ENCODE measurements at places on chromosomes 12 and 14. TPM values are rescaled to one million over a fixed set of nuclear protein-coding genes. Genes with fewer than 3 reads are reported as not detected.

GRCh38 chr12:6818222-6818621 lies 3.4 kb upstream of the GPR162 start:
- DNase-seq = no peak

Gene SIX1
- 13.4 TPM for polyA plus RNA-seq

Gene SLC39A5
- polyA plus RNA-seq = 3.0 TPM

DNA sequence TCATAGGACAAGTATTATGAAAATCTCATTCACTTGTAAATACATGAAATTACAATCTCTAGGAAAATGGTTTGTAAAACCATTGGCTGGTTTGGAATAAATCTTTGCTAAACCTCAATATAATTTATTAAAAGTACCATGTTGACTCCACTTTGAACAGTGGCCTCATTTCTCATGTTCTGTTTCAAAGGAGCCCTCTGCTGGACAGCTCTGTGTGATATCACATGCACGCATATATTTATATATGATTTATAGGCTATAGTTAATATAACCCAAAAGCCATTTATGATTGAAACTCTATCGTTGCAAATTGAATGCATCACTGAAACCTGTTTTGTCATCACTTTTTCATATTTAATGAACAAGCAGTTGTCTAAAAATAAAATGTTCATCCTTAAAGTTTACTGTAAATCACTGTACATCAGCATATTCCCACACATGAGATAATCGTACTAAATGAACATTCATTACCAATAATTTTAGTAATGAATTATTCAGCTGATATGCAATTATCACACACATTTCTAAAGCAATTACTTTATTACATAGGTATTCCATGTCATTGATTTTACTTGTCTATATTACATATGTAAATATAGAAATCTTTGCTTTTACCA lies 493.8 kb downstream of the NPAS3 start:
- no peak for DNase-seq

GRCh38 chr12:116068853-116069252 lies 208.6 kb downstream of the MED13L start:
- DNase-seq = no peak

- DNase-seq = no peak
Observed at GRCh38 chr12:132507161-132507538, 17.2 kb downstream of the FBRSL1 start.

GRCh38 chr12:10279937-10280336 lies 27.7 kb upstream of the KLRD1 start:
- DNase-seq = no peak

GRCh38 chr12:75716291-75717025 lies 205.0 kb upstream of the KRR1 start:
- no peak for DNase-seq

GRCh38 chr14:23577004-23577681 lies 1.4 kb downstream of the JPH4 start:
- no peak for DNase-seq

Gene PGF
- polyA plus RNA-seq = 9.3 TPM

Gene DTX3
- 82.4 TPM for polyA plus RNA-seq

GRCh38 chr12:57621497-57622292 lies 10.5 kb downstream of the ARHGEF25 start:
- DNase-seq = no peak

GRCh38 chr14:68896132-68896531 lies 83.0 kb downstream of the ACTN1 start:
- no peak for DNase-seq

DNA sequence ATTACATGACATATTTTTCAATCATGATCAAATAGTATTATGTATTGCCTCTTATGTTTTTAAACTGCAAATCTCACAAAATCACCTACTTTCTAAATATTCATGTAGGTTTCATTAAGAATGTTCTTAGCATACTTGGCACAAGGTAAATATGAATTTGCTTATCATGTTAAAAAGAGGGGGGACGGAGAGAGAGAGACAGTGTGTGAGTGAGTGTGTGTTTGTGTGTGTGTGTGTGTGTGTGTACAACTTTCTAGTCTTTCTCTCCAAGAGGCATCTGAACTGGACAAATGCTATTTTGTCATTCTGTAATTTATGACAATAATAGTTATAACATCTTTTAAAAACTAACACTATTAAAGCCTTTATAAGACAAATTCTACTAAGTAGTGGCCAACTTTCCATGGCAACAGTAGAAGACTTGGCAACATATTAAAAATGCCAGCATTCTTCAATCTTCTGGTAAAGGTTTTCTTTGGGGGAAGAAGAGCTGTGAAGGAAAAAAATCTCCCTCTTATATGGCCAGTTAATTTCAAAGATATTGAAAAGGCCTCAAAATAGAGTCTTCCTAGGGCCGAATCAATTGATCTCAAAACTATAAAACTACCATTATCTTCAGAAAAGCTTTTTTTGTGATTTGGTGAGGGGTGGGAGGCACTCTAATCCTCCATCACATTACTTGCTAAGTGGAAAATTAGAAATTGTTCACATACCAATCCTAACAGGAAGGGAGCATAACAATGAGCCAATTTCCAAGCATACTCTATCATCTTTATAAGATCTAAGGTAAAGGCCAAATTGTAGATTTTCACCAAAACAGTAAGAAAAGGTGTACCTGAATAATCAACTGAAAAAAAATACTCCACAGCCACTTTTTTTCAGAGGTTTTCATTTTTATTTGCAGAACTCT lies 28.2 kb downstream of the CDK17 start:
- no peak for DNase-seq

GRCh38 chr12:39813776-39814175 lies 194.2 kb upstream of the ABCD2 start:
- DNase-seq = no peak

DNA sequence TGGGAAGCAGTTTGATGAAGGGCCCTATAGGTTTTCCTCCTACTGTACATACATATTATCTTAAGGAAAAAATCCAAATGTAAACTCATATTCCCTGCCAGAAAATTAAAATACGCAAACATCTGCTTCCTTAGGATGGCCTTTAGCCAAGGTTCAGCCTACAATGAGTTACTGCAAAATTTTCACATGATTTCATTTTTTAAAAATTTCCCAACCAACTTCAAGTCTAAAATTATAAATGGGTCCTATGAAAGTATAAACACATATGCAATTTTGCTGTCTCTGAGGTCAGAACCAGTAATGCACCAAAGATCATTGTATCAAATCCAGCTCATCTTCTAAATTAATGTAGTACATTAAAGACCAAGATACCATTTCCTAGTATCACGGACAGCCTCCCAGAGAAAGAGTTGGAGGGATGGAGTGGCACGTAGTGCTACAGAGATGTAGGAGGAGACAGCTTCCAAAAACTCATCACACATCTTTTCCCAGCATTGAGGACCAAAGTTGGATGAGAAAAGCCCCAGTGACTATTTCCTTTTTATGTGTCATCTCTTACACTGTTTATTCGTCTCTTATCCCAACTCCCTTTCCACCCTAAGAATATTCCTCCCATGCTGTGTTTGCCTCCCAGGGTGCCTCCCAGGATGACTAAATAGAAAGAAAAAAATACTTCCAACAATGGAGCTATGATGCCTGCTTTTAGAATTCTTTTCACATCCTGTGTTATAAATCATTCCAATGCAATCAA lies 92.3 kb upstream of the SLCO1C1 start:
- DNase-seq = no peak

- DNase-seq = no peak
Observed at GRCh38 chr12:24705741-24706358, 243.1 kb downstream of the BCAT1 start.

GRCh38 chr12:89962648-89963047 lies 254.0 kb upstream of the ATP2B1 start:
- no peak for DNase-seq

DNA sequence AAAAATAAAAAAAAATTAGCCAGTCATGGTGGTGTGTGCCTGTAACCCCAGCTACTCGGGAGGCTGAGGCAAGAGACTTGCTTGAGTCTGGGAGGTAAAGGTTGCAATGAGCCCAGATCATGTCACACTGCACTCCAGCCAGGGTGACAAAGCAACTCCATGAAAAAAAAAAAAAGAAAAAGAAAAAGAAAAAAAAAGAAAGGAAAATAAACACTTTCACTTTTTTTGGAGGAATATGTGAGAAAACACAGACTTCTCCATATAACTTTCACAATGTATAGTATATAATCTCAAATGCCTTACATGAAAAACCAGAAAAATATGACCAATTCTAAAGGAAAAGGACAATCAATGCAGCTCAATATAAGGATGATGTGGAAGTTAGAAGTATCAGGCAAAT lies 8.9 kb downstream of the CLECL1 start:
- no peak for DNase-seq

Gene MYF6
- polyA plus RNA-seq = 0.16 TPM

GRCh38 chr12:130254461-130255276 lies 83.0 kb upstream of the PIWIL1 start:
- DNase-seq = no peak

GRCh38 chr14:88411039-88411438 lies 25.6 kb downstream of the SPATA7 start:
- DNase-seq = no peak

DNA sequence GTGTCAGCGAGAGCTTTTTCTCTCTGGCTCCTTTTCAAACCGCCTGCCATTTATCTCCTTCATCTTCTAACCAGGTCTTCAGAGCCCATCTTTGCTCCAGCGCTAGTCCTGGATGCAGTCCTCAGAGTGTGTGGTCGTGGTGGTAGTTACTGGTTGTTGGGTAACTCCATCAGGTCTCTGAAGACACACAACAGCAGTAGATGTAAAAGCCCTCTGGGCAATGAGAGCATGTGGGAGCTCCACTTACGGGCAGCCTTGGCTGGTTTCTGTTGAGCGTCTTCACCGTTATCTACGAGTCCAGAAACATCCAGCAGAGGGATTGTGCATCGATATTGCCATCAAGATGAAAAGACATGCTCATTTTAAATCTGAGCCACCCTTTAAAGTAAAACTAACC lies 61.2 kb downstream of the FBXL14 start:
- no peak for DNase-seq

- no peak for DNase-seq
Observed at GRCh38 chr12:46430340-46430948, 57.9 kb upstream of the SLC38A2 start.

DNA sequence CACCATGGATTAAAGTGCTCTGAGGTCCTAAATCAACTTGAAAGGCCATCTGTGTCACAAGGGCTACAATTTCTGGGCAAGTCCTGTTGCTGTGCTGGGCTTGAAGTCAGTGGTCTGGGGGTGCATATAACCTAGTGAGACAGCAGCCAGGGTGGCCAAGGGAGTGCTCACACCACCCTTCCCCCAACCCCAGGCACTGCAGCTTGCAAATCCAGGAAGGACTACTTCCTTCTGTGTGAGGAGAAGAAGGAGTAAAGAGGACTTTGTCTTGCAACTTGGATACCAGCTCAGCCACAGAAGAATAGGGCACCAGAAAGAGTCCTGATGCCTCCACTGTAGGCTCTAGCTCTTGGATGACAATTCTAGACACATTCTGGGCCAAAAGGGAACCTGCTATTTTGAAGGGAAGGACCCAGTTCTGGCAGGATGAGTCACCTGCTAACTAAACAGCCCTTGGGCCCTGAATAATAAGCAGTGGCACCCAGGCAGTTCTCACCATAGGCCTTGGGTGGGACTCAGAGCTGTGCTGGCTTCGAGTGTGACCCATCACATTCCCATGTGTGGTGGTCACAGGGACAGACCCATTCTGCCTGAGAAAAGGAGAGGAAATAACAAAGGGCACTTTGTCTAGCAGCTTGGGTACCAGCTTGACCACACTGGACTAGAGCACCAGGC lies 32.6 kb upstream of the DHRS7 start:
- DNase-seq = no peak

Gene SIX6
- polyA plus RNA-seq = not detected

Gene LRP1-AS
- polyA plus RNA-seq = not detected

DNA sequence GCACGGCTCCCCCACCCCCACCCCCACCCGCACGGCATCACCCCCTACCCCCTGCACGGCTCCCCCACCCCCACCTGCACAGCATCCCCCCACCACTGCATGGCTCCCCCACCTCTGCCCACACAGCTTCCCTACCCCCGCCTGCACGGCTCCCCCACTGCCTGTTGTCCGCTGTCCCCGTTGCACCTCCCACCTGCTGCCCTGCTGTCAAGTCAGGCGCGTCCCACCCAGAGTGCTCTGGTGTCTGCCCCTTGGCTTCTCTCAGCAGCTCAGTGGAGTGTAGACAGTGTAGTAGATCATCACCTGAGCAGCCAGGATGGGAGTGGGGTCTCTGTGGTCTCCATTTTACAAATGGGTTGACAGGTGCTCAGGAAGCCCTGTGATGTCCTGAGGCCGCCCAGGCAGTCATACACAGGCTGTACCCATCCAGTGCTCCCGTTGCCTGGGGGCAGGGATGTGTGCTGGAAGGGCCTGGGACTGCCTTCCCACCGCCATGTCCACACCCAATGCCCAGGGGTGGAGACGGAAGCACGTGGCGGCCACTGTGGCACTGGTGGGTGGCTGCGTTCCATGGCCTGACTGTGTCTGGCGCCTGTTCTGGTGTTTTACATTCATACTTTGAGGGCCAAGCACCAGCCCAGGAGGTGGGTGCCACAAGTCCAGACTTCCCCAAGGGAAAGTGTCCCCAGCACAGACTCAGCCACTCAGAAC lies 32.5 kb downstream of the PACS2 start:
- peak; percentile 36 for DNase-seq

GRCh38 chr12:39375206-39375808 lies 67.6 kb downstream of the KIF21A start:
- no peak for DNase-seq

DNA sequence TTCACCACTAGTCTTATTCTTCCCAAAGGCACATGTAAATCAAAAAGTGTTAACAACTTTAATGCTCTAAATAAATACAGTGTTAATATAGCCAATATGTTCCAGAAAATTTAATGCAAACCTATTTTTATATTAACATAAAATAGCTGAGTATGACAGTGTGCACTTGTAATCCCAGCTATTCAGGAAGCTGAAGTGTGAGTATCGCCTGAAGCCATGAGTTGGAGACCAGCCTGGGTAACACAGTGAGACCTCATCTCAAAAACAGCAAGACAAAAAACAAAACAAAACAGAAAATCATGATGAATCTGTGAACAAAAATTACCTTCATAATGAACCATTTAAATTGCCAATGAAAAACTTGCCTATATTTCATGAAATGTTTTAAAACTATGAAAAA lies 798.9 kb downstream of the SLC6A15 start:
- DNase-seq = no peak

Gene ANKRD33
- 0.22 TPM for polyA plus RNA-seq

- DNase-seq = peak; percentile 59
Observed at GRCh38 chr14:61461808-61462275, 140.5 kb downstream of the PRKCH start.

- DNase-seq = peak; percentile 4
Observed at GRCh38 chr12:81859521-81859920, 100.4 kb upstream of the PPFIA2 start.

DNA sequence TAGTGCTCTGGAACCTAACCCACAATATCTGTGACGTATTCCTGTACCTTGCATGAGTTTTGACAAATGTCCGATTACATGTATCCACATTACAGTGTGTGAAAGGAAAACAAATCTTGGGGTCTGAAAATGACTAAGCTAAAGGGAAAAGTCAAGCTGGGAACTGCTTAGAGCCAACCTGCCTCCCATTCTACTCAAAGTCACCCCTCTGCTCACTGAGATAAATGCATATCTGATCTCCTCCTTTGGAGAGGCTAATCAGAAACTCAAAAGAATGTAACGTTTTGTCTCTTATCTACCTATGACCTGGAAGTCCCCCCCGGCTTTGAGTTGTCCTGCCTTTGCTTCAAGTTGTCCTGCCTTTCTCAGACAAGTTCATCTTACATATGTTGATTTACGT lies 34.0 kb upstream of the KIF21A start:
- no peak for DNase-seq

Gene PLCZ1
- polyA plus RNA-seq = 0.73 TPM
